ENCODE measurements at places on chromosomes 2 and 18.

DNA sequence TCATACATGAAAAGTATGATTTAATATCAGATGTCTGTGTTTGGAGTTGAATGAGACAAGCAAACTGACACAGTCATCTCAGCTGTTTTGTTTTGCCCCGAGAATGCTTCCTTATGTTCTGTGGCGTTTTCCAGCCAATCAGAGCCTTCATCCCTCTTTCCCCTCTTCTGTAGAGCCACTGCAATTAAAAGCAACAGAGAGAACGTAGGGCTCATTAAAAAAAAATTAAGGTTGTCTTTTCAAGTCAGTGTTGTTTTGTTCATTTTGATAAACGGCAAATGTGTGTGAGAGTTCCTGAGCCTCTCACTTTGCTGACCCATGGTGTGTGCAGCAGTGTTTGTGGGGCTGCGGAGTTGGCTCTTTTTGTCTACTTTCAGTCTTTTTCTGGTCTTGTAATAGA lies 216.0 kb downstream of the FHOD3 start:
- DNase-seq = no peak

DNA sequence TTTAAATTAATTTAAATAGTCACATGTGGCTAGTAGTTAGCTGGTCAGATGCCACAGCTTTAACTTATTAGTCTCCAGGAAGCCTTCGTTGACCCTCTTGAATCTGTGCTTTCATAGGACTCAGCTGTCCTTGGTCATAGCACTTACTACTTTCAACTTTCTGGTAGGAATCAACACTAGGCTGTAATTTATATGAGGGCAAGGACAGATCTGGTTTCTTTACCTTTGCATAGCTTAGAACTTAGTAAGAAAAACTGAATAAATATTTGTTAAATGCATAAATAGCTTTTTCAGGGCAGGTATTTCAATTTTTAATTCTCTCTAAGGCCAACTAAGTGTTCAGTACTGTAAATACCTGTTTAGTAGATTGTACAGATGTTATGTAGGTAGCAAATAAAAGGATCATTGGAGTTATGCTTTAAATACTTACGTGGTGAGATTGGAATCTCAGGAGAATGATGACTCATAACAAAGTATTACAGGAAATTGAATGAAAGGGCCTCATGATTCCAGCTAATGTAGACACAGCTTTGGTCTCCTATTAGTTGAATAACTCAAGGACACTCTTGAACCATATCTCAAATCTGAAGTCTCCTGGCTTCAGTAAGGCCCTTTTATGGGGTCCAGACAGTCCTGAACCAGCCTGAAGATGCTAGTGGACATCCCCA lies 2.6 kb downstream of the CLIP4 start:
- no peak for DNase-seq

- DNase-seq = no peak
Measured at GRCh38 chr2:227415538-227416424, 28.0 kb upstream of the SCYGR1 start.

GRCh38 chr2:8582191-8582590 lies 99.7 kb upstream of the ID2 start:
- no peak for DNase-seq

GRCh38 chr2:105330681-105331375 lies 1.3 kb upstream of the TGFBRAP1 start:
- DNase-seq = no peak

DNA sequence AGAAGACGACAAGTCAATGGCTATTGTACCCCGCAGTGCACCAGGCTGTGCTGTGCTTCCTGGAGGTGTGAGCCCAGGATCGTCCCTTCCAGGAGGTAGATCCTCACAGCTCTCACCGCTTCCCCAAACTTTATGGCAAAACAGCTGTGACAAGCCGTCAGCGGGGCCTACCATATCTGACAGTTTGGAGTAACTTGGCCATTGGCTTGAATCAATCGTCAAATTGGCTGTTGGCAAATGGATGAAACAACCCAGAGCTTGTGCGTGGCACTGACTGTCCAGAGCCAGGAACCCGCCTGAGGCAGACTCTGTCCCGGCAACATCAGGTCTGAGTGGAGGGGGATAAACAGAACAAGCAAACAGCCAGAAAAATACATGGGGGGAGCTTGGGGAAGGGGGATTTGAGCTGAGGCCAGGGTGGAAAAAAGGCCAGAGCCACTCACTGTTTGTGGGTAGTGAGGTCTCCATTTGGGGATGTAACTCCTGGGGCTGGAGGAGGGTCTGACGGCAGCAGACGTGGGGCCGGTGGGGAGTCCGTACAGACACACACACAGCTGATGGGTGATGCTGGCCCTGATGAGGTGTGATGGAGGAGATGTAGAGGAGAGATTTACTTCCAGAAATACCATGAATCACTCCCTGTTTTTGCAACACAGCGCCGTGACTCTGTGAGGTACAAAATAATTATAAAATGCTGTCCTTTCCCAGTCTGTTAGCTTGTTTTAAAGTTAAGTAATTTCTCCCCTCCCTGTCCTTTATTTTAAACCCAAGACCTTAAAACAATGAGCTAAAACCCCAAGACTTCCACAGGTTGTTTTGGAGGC lies 174.8 kb downstream of the TWIST2 start:
- no peak for DNase-seq

DNA sequence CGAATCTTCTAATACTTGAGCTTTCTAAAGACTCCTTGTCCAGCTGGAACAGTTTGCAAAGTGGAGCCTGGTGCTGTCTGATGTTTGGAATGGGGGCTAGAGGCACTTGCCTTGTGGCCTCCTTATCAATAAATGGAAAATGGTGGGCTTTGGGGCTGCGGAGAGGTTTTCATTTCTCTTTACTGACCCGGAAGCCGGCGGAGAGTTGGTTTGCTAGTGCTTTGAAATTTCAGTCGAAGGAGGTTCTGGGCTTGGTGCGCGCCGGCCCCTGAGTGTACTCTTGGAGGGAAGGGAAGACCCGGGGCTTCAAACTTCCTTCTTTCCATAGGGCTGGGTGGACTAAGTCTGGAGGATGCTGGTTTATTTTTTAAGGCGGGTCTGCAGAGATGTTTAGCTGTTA lies 714 bp downstream of the RPIA start:
- DNase-seq = peak; percentile 10

GRCh38 chr2:142825861-142826260 lies 51.6 kb upstream of the KYNU start:
- no peak for DNase-seq

GRCh38 chr2:106270471-106270891 lies 76.4 kb upstream of the UXS1 start:
- no peak for DNase-seq

DNA sequence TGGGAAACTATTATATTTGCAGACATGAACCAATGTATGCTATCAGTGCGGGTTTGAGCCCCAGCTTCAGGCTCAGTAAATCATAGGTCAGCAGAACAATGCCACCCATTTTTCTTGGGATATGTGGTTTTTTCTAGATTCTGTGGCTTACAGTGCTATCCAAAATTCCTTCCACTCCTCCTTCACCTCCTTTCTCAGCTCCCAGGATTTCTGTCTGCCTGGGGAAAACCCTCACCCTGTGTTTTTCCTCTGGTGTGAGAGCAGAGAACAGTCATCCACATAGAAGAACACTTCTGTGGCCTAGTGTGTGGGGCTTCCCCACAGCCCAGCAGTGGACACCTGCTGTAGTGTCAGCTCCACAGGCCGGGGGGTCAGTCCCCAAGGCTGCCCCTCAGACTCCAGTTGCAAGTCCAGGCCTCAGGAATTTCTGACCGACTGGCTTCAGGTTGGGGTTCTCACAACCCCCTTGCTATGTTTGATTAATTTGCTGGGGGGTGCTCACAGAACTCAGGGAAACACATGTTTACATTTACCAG lies 238.2 kb downstream of the LDLRAD4 start:
- no peak for DNase-seq

- no peak for DNase-seq
Measured at GRCh38 chr2:168596881-168597655, 141.0 kb downstream of the CERS6 start.

GRCh38 chr18:22813648-22814328 lies 119.3 kb upstream of the RBBP8 start:
- DNase-seq = no peak

GRCh38 chr18:72530622-72531021 lies 13.5 kb downstream of the CBLN2 start:
- DNase-seq = no peak

GRCh38 chr2:240465268-240465764 lies 29.9 kb downstream of the GPC1 start:
- DNase-seq = no peak

DNA sequence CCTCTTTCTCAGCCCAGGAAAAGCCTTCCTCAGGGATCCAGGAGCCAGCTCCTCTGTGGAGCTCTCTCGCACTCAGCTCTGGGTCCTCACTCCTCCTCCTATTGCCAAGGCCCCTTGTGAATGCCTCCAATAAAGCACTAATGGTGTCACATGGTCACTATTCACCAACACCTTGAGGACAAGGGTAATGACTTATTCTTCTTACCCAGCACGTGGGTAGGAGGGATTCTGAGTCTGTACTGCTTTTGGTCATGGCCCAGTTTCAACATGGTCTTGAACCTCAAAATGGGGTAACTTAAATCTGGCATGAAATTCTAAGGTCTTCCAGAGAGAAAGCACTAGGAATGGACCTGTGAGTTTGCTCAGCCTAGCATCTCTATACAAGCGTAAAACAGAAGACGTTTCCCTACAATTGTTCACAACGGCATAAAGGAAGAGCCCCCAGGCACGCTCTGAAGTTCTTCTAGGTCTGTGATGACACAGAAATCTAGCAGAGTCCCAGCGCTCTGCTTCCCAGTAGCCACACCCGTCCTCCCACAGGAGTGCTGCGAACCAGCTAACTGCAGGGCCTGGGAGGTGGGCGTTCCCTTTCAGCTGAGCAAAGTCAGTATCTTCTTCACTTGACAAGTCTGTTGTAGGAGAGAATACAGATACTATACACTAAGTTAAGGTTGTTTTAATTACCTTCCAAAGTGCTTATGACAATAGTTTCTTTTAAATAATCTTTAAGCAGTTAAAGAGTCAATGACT lies 14.6 kb upstream of the KIDINS220 start:
- no peak for DNase-seq

- DNase-seq = no peak
Measured at GRCh38 chr18:55152801-55153200, 193.5 kb upstream of the CCDC68 start.

DNA sequence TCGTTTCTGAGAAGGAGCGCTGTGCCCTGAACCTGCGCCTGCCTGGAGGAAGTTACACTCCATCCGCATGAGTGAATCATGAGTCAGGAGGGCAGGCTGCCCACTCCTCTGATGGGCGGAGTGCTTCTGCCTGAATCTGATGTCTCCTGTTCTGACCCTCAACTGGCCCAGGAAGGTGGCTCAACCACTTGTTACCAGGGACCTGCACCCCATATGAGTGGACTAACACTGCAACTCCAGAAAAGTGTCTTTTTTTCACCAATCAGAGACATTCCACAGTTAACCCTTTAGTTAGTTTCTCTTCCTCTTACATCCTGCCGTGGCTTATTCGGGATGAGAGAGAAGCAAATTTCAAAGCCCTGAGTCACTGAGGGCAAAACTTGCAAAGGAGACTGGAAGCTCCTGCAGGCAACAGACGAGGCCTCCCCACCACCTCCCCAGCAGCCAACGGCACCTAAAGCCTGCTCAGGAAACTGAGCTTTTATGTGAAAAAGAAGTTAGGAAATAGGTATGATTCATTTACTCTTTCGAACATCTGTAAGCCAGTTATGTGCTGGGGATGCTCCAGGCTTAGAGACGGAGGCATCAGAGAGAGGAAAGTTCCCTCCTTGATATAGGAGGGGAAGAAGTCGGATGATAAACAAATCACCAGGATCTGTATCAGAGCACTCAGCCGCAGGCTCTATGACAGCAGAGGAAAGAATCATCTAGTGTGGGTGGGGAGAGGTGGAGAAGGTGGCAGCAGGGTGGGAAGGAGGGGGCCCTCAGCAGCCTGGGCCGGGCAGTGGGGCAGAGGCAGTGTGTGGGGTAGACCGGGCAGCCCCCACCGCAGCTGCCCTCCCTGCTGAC lies 30.9 kb downstream of the MBP start:
- DNase-seq = peak; percentile 44

- no peak for DNase-seq
Measured at GRCh38 chr2:11588228-11589110, 54.6 kb downstream of the GREB1 start.

GRCh38 chr2:59046401-59047372 lies 805.6 kb upstream of the FANCL start:
- DNase-seq = no peak

DNA sequence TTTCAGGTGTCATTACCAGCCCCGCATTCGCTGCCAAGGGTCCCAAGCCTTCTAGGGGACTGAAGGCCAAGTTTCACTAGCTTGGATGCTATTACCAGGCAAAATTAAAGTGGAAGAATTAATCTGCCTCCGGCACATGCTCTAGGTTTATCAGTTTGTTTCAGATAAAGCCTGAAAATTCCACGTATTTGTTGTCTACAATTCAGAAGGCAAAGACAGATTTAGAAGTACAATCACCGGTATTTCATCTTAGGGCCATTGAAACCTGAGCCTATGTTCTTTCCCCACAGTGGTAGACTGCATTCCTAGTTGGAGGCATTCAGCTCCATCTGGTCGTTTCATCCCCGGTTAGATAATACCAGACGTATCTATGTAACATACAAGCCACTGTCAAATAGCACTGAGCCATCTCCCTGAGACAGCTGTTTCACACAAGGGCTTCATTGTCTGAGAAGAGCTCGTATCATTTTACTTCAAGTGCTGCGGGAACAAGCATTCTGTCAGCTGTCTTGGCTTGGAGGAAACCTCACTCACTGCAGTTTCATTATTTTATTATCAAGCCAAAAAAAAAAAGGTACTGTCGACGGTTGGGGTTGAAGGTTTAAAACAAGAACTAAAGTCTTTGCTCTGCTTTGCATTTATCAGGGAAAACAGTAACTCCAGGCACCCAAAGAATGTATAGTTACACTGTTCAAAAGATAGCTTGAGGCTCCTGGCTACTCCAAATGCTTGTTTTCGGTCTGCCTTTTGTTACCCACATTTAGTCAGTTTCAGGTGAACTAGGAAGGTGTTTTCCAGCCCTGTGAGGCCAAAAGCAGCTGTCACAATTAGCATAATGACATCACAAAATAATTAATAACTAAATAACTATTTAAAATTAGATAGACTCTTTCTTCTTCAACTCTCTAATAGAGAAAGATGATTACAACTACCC lies 76.7 kb downstream of the TGIF1 start:
- DNase-seq = no peak

GRCh38 chr2:139969323-139969722 lies 1189.1 kb upstream of the NXPH2 start:
- no peak for DNase-seq

DNA sequence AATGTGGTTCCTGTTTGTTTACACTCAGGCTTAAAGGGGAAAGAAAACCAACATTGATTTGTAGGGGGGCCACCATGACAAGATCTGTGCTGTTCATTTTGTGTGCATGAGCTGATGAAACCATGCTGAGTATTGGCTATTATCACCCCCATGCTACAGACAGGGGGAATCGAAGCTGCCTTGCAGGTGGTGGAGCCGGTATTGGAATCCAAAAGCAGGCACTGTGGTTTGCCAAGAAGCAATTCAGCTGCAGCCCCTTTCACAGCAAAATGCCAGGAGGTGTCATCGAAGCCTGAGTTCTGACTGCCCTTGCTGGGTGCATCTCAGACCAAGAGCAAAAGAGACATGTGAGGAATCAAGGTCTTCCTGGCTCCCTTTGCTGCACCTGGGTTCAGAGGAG lies 221.9 kb downstream of the UXS1 start:
- DNase-seq = no peak

Measured in activated CD4-positive, alpha-beta T cell treated with anti-CD3 and anti-CD28 coated beads for 4 hours (primary cell).